Fibroblast of skin of right biceps (primary cell): ENCODE measurements at places on chromosomes 5 and 9.
A peak's percentile ranks its signal among the peaks of the same experiment; 100 is the strongest.

- no peak for DNase-seq
Measured at GRCh38 chr5:26553079-26553478, 485.3 kb downstream of the CDH9 start.

- DNase-seq, result no peak
Measured at GRCh38 chr5:154589511-154589910, 111.5 kb upstream of the HAND1 start.

- no peak for DNase-seq
Measured at GRCh38 chr5:135211083-135211790, 177.2 kb upstream of the PITX1 start.

DNA sequence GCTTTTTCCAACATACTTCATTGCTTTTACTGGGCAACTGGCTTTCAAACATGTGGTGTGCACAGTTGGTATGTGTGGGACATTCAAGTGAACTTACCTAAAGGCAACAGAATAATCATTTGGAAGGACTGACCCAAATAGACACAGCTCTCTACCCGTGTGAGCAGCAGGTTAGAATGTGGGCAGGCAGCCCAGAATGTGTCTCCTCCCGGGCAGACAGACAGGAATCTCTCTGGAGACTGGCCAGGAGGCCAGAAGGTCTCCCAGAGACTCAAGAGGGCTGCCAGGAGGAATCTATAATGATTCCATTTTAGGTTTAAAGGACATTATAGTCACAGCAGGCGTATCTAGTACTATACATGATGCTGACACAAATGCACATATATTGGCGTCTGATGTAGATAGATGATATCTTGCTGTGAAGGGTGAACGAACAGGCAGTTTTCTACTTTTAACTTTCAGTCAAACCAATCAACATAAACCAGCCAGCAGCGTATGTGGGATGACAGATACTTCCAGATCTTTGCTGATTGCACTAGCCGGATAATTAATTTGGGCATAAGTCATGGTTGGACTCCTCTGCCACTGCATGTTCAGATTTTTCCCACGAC lies 297.4 kb upstream of the ZNF608 start:
- DNase-seq, result peak; percentile 91

DNA sequence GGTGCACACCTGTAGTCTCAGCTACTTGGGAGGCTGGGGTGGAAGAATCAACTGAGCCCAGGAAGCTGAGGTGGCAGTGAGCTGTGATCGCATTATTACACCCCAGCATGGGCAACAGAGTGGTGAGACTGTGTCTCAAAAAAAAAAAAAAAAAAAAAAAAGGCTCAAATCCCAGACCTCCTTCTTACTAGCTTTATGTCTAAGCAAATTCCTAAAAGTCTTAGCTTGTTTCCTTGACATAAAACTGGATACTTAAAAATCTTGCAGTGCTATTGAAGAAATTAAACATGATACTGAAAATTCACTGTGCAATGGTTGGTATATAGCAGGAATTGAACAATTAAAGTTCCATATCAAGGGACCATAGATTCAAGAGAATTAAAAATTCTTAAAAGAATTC lies 45.0 kb downstream of the PCDHGC5 start:
- DNase-seq, result no peak

- DNase-seq, result no peak
Measured at GRCh38 chr5:42366051-42366450, 57.2 kb upstream of the GHR start.

GRCh38 chr9:124660341-124660801 lies 110.7 kb downstream of the NR6A1 start:
- peak; percentile 72 for DNase-seq

GRCh38 chr5:30926218-30926617 lies 267.3 kb upstream of the CDH6 start:
- DNase-seq, result no peak

DNA sequence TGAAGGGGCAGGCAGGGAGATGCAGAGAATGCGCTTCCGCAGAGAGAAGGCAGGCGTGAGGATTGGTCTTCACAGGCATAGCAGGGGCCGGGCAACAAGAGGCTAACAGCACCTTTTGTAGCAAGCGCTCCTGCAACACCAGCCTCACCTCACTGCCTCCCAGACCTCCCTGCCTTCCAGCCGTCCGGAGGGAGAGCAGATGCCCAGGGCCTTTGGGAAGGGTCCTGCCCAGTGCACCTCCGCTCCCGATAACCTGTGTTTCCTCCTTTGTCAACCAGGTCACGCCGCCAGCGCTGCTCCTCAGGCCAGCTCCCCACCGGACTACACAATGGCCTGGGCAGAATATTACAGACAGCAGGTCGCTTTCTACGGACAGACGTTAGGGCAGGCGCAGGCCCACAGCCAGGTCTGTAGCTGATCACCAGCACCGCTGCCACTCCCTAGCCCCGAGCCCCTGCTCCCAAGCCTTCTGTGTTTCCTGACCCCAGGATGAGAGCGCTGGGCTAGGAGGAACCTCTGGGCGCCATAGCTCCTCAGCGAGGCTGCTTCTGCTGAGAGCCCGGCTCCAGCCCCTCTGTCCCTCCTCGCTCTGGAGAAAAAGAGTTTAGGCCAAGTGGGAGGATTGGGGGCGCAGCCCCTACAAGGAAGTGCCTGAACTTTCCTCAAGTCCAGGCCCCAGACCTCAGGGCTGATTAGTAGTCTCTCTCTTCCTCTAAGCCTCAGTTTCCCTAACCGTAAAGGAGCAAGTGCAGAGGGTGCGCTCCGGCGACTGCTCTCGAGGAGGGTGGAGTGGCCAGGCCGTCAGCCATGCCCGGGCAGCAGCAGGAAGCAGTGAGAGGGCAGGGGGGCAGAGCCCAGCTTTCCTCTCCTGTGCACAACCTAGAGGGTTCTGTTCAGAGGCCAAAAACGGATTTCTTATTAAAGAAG lies 28.4 kb upstream of the PRDM12 start:
- no peak for DNase-seq

DNA sequence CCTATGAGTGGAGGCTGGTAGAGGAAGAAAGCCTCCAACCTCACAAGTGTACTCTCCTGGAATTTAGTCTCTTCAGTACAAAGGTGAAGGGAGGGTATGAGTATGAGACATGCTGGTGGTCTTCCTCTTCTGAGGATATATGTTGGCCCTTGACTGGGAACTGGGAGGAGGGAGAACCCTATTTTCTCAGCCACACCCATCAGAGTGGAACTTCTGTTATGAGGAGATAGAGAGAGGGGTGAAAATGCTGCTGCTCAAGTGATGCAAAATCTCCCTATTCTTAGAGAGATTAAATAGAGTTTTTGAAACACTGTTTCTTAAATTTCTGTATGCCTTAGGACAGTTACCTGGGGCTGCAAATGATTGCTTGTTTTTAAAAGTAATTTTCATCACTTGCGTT lies 203.4 kb upstream of the PRR16 start:
- DNase-seq, result no peak

DNA sequence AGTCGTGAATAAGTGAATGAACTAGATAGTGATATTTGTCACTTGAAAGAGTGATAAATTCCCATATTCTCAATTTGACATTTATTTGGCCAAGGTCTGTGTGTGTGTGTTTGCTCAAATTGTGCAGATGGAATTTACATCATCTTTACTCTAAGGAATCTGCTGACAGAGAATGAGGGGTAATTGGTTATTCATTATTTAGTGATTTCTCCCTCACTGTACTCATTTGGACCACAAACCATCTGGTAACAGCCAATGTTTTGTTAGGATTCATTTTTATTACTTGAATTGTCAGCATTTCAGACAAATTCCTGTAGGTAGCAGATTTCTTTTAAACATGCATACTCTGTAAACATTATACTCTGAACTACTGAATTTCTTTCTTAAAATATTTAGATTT lies 15.6 kb downstream of the VCAN start:
- peak; percentile 55 for DNase-seq

GRCh38 chr5:76808141-76808691 lies 10.6 kb upstream of the F2RL1 start:
- DNase-seq, result no peak

- DNase-seq, result no peak
Measured at GRCh38 chr9:18056269-18056992, 417.5 kb upstream of the ADAMTSL1 start.

GRCh38 chr5:161412792-161413191 lies 133.7 kb downstream of the GABRB2 start:
- DNase-seq, result no peak

GRCh38 chr5:141870228-141870627 lies 8.0 kb downstream of the PCDH1 start:
- no peak for DNase-seq

- DNase-seq, result peak; percentile 9
Measured at GRCh38 chr9:131868766-131869165, 128.9 kb upstream of the RAPGEF1 start.

DNA sequence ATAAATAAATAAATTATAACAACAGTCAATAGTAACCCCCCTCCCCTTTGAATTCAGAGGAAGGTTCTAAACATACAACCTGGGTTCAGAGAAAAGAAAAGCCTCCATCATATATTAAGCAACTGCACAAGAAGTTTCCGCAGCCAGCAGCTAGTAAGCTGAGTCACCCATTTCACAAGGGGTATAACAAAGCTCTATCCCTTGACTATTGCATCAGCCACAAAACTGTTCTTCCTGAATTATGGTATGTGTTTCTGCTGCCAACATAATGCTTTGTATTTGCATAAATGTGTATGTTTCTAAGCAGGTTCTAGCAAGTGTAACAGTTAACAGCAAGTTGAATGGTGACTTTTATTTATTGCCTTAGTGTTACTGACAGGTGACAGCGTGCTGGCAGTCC lies 6.8 kb upstream of the CEP120 start:
- peak; percentile 91 for DNase-seq

GRCh38 chr9:131395157-131396098 lies 1.5 kb downstream of the PRRC2B start:
- peak; percentile 29 for DNase-seq

GRCh38 chr5:180127682-180128670 lies 56.4 kb upstream of the RNF130 start:
- no peak for DNase-seq

GRCh38 chr9:119712325-119712724 lies 343.1 kb upstream of the BRINP1 start:
- no peak for DNase-seq

- DNase-seq, result peak; percentile 35
Measured at GRCh38 chr9:115444959-115445358, 327.0 kb upstream of the TNC start.

DNA sequence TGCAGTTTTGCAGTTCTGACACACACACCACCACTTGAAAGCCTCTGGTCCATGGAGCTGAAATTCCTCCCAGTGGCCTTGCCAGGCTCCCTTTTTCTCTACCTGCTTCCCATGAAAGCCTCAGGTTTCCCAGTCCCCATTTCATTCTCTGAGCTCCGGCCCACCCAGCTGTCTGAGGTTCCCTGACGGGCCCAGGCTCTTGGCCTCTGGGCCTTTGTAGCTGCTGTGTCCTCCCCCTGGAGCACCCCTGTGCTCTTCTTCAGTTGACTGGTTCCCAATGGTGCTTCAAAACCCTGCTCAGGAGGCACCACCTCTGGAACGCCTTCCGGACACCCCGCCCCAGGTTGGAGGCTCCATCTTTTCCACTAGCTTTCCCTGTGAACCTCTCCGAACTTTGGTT lies 155.9 kb upstream of the SHB start:
- DNase-seq, result no peak

DNA sequence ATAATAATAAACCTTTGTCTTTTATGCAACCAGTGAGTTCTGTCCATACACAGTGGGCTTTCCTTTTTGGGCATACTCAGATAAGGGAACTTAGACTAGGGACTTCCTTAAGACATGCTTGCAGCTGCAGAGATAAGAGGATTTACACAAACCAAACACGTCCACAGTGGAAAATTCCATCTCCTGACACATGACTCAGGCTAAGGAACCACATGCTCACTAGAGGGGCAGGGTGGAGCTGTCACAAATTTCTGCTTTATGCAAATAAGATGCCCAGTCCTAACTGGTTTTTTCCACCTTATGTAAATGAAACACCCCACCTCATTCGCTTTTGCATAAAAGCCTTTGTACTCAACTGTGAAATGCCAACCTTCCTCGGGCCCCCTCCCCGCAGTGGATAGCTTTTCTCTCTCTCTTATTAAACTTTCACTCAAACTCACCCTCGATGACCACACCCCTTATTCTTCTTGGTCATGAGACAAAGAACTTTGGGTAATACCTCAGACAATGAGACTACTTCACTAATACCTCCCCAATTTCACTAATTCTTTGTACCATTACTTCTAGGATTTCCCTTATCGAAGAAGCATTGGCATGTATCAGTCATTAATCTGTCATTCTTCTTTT lies 170.3 kb upstream of the FTMT start:
- DNase-seq, result no peak

DNA sequence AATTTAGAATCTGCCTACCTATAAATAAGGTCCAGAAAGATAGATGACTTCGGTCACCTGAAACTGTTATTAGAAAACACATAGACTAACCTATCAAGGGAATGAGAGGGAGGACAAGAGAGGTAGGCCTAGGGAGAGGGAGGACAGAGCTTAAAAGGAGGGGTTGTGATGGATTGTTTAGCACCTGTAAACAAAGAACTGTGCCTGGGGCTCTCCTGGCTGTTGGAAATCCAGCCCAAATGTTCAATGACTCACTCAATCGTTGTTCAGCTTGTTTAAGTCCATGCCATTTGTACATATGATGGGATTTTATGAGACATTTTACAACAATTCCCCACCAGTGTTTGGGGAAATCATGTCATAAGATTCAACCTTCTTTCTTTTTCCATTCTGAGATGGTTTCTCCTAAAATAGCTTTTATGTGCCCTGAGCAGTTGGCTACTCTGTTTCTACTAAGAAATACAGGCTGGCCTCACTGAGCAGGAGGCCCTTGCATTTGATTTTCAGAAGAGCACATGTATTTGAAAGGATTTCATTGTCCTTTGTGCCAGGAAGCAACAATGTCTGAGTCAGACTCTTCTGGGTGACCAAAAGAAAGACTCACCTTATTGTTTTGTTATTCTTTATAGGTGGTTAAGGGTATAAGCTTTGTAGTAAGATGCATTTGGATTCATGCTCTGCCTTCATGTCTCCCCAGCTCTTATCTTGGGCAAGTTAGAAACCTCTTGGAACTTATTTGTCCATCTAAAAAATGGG lies 48.2 kb upstream of the GPR151 start:
- no peak for DNase-seq

GRCh38 chr5:95870105-95870672 lies 47.7 kb upstream of the GLRX start:
- DNase-seq, result peak; percentile 74

DNA sequence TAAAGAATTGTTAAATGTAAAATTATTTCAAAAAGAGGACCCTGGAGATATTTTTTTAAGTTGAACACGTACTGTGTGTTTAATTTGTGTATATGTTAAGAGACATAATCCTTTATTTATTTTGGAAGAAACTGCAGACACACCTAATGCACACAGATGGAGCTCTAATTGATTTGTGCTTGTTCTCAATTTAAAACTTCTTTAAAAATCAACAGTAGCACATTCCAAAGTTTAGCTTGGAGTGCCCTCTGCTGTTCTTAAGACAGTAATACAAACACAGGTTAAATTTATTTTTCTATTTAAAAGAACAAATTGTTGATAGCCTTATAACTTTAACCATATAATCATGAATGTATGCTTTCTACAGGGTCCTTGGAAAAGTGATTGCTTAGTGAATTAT lies 277.6 kb upstream of the ADAMTS16 start:
- DNase-seq, result peak; percentile 41

DNA sequence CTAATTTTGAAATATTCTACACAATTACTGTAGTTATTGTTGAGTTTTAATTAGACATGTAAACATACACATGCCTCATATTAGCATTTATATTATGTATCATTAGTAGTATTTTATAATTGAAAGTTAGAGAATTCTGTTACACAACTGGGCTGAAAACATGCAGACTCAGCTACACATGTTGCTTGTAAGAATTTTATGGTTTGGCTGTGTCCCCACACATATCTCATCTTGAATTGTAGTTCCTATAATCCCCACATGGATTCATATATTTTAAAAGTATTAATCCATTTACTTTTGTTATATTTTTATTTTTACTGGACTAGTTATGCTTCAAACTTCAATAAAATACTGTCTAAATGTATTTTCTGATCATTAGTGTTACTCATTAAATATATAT lies 2075.3 kb upstream of the C9orf72 start:
- DNase-seq, result no peak
